ENCODE measurements at places on chromosomes 12 and 14.
A peak's percentile ranks its signal among the peaks of the same experiment; 100 is the strongest.

GRCh38 chr14:50932592-50933495 lies 11.4 kb downstream of the PYGL start:
- no peak for DNase-seq

DNA sequence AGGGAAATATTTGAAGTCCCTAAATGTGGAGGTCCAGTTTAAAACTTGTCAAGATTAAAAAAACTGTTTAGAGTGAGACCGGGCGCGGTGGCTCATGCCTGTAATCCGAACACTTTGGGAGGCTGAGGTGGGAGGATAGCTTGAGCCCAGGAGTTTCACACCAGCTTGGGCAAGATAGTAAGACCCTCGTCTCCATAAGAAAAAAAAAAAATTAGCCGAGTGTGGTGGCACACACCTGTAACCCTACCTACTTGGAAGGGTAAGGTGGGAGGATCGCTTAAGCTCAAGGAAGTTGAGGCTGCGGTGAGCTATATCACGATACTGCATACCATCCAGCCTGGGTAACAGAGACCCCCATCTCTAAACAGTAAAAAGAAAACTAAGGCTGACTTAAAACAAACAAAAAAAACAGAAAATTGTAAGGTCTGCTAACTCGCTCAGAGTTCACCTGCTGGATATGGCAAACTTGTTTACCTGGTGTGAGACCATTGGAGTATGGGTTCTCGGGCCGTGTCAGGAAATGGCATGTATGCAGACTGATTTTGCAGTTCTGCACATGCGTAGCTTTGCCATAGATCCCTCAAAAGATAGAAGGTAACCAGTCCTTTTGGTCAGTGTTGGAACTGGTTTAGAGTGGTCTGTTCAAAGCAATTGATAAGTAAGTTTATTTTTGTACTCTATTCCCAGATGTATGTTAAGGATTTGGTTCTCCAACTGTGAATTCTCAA lies 2.1 kb downstream of the RNF10 start:
- DNase-seq: no peak

- DNase-seq: no peak
Measured at GRCh38 chr14:86796221-86797074, 1196.5 kb downstream of the GALC start.

DNA sequence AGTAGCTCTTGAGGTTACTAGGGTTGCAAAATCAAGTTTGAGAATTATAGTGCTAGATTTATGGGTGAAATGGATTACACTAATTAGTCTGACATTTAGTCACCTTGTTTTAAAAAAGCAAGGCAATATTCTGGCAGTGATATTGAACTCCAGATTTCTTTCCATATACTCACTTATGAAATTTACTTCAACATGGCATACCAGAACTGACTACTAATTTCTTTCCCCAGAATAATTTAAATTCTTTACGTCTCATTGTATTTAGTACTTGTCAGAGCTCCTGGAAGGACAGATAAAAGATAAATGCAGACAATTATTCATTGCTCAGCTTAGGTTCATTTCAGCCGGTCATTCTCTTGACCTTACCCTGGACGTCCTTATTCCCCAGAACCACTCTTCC lies 24.3 kb downstream of the EMP1 start:
- DNase-seq: no peak

DNA sequence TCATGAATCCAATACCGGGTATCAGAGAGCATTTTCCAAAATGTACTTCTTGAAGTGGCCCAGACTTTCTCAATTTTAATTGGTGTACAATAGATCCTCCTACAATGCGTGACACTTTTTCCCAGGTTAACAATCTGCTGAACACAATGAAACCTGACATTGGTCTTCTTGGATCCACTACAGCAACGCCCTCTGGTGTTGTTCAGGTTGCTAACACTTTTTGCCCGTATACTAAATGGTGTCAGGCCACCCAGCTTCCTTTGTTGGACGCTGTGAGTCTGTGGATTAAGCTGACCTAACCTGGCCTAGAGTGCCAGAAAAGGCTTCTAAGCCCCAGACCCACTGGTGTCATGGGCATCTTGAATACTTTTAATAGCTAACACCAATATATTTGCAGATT lies 89.2 kb downstream of the KCNK10 start:
- DNase-seq: peak; percentile 51

- no peak for DNase-seq
Measured at GRCh38 chr12:64894827-64895475, 70.5 kb downstream of the TBC1D30 start.

DNA sequence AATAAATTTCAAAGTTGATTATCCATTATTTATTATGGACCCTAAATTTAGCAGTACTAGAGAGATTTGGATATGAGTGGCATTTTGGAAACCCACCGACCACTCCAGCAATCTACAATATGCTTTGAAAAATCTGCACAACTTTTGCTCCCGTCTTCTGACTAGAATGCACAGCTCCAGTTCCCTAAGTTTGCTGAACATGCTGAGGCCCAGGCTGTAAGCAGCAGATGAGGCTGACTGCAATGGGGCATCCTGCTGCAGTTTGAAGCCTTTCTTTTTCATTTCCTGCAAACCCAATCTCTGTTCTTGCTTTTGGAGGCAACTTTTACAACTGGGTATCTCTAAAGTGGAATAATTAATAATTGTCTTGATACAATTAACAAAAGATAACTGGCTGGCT lies 405.8 kb downstream of the ATP23 start:
- no peak for DNase-seq

- DNase-seq: no peak
Measured at GRCh38 chr14:42513837-42514236, 907.2 kb downstream of the LRFN5 start.

DNA sequence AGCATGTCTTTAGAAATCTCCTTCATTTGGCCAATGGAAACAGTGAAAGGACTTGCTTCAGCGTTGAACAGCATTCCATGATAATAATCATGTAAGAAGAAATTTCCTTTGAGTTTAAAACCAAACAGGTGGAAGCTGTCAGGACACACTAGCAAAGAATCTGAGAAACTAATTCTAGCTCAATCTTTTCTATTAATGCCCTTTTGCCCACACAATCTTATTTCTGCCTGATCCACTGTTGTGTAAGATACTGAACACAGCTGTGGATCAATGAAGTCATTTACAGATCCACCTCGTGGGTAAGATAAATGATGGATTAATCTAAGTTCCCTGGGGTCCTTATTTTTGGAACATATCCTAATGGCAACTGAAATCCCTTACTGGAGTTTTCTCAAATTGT lies 536.9 kb upstream of the LMO3 start:
- DNase-seq: no peak

DNA sequence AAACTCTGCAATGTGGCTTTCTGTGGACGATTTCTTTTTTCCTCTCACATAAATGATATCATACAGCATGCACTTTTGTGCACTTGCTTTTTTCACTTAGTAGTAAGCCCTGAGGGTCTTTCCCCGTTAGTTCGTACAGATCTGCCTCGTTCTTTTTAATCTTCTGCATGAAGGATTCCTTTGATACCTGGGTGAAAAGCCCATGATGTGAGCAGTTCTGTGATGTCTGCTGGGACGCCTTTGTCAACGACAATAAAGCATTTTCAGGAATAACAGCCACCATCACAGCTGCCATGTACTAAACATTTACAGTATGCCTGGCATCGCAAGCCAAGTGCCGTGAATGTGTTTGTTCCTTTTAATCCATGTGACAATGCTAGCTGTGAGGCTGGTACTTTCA lies 99.2 kb downstream of the KSR2 start:
- DNase-seq: no peak

GRCh38 chr12:50785406-50786001 lies 21.6 kb downstream of the ATF1 start:
- DNase-seq: no peak

DNA sequence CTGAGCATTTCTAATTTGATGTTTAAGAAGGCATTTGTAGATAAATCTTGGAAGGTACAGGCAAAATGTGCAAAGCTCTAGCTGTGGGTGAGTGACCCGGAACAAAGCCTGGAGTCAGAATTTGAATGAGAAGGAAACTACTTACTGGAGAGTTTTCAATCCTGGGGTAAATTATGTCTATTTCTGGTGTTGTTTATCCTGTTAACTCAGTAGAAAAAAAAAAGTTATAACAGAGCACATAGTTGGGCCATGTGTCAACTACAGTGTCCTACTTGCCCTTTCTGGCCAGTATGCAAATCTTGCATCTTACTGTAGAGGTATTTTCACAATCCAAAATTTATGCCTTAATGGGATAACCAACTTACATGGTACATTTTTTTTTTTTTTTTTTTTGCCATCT lies 182.3 kb downstream of the SYNE2 start:
- DNase-seq: no peak

- DNase-seq: no peak
Measured at GRCh38 chr12:62542814-62543213, 76.2 kb downstream of the MON2 start.

GRCh38 chr12:130401703-130402102 lies 64.0 kb downstream of the PIWIL1 start:
- no peak for DNase-seq

GRCh38 chr12:32159925-32160324 lies 53.3 kb downstream of the BICD1 start:
- DNase-seq: no peak

- DNase-seq: peak; percentile 69
Measured at GRCh38 chr12:85866986-85867776, 6.9 kb upstream of the NTS start.

DNA sequence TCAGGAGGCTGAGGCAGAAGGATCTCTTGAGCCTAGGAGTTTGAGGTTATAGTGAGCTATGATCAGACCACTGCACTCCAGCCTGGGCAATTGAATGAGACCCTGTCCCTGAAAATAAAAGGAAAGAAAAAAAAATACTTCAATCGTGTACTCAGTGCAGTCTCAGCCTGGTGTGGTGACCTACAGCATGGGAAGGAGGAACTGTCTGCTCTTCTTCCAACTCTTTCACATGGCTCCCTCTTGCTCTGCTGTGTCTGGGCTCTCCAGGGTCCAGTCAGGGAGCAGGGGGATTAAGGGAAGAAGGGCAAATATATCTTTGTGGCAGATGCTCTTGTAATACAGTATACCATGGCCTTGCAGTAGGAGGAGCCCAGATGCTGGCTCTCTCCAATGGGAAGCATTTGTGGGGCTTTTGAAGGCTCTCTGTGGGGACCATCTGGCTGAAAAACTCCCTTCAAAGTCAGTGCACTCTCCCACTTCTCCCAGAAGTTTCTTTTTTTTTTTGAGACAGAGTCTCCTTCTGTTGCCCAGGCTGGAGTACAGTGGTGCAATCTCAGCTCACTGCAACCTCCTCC lies 76.6 kb upstream of the TMPO start:
- DNase-seq: no peak

- peak; percentile 75 for DNase-seq
Measured at GRCh38 chr14:56491299-56492285, 88.0 kb upstream of the TMEM260 start.

GRCh38 chr12:124480469-124481256 lies 86.7 kb downstream of the NCOR2 start:
- DNase-seq: peak; percentile 58

GRCh38 chr12:109881752-109882151 lies 1.4 kb upstream of the GLTP start:
- no peak for DNase-seq
